Activated CD8-positive, alpha-beta memory T cell treated with anti-CD3 and anti-CD28 coated beads for 1 hour (primary cell): ENCODE measurements at places on chromosomes 7 and 10.

- DNase-seq: no peak
Measured at GRCh38 chr7:1458683-1459511, at the start of gene MICALL2. MICALL2 (minus strand) TSS chr7:1459470; CDS start chr7:1459326, 144 bp downstream.

DNA sequence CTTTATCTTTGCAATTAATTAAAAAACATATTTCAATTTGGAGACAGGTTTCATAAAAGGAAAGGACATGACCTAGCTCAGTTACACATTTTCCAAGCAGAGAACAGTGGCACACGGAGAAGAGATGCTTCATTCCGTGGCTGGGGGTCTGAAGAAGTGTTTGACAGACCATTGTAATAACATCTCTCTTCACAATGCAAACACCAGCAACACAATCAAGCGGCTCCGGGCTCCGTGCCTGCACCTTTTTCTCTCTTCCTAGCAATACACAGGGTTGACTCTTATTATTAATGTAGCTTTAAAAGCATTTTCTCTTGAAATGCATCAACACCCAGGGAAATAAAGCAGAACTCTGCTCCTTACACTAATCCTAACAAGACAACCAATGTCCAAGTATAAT is 261.0 kb upstream of the AOAH start:
- DNase-seq: no peak

- no peak for DNase-seq
Measured at GRCh38 chr10:29501692-29502091, 133.1 kb downstream of the SVIL start.

DNA sequence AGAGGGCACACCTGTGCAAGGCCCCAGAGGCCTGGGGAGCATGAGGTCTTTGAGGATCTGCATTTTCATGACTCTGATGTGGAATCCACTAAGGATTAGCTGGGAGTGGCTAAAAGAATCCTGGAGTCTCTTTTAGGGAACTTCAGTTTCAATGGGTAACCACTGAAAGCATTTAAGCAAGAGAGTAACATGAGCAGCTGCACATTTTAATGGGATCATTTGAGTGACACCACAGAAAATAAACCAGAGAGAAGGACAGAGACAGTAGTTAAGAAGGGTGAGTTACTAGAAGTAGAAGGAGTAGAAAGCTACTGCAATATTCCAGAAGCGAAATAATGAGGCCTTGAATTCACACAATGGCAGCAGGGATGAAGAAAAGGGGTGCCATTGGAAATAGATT is 5.2 kb downstream of the GOT1 start:
- DNase-seq: no peak

DNA sequence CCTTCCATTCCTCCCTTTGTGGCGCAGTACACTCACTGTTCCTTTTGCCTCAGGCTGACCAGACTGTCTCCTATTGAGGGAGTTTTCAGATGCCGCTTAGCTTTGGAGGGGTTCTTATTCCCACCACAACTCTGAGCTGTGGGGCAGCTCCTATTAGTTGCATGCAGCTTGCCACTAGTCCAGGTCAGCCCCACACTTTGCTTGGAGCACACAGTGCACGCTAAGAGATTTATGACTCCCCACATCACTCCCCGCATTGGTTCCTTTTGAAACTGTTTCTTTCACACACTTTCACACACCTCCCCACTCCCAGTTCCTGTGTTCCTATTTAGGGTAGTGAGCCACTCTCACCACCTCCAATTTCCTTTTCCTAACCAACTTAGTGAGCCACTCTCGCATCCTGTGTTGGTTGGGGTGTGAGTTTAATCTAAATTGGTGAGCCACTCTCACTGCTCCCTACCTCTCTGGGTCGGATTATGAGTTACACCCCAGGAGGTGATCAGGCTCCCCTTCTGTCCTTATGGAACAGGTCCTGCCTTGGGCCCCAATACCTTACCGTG is 10.4 kb upstream of the ZNF485 start:
- no peak for DNase-seq
